Kasumi-1 (cell line): ENCODE measurements at places on chromosomes 16 and 17.
A peak's percentile ranks its signal among the peaks of the same experiment; 100 is the strongest.

GRCh38 chr16:86107215-86107825 is 208.4 kb downstream of the IRF8 start:
- no peak for DNase-seq

- DNase-seq, result no peak
Observed at GRCh38 chr17:48489781-48490180, 41.0 kb downstream of the HOXB1 start.

DNA sequence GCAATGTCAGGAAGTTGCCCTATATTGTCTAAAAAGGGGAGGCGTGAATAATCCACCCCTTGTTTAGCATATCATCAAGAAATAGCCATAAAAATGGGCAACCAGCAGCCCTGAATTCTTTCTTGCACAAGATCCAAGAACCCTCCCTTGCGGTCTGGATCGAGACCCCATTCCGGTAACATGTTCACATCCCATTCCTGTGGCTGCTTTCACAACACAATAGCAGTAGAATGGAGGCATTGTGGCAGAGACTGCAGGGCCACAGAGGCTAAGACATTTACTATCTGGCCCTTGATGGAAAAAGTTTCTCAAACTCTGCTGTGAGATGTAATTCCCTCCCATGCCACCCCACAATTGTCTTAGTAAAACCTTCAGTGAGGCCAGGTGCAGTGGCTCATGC is 73.2 kb downstream of the RMI2 start:
- no peak for DNase-seq

GRCh38 chr16:68353366-68353765 is 42.5 kb downstream of the PRMT7 start:
- no peak for DNase-seq

- DNase-seq, result no peak
Observed at GRCh38 chr16:88301886-88302285, 80.9 kb upstream of the ZNF469 start.

DNA sequence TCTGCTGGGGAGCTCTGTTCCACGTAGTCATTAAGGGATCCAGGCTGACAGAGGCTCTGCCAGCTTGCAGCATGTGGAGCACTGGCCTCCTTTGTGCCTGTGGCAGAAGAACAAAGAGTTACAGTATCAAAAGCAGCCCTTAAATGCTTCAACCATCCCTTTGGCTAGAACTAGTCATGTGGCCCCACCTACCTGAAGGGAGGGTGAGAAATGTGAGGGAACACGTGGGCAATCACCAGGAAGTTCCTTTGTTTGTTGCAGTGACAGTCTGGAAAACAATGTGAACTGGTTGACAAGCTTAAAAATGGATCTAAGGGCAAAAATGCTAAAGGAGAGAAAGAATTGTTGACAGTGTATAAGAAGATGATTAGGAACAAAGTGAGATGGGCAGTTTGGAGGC is 290.4 kb upstream of the HSBP1 start:
- no peak for DNase-seq

DNA sequence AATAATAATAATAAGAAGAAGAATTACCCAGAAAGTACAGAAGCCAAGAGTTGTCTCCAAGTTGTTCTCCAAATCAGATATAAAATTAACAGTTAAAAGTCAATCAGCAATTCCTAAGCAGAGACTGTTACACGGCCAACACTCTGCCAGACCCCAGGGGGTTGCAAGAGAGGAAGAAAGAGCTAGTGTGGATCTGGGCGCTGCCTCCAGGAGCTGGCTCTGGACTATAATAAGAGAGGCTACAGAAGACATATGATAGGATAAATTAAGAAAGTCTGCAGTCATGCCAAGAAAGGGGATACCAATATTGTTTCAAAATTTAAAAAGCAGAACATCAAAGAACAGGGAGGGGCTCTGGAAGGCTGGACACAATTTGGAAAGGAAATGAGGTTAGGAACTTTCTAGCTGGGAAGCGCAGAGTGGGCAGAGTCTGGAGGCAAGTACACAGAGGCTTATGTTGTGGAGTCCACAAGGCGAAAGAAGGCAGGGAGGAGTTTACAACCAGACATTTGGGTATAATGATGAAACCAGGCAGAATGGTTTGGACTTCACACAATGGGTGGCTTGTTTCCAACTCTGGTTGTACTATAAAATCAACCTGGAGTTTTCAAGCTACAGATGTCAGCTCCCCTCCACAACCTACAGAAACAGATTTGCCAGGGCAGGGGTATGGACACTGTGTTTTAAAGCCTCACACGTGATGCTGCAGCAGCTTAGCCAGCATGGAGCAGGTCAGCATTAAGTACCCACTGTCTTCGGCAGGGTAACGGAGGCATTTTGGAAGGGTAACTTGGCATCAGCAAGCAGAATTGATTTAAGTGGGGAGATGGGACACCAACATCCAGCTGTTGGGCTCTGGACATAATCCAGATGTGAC is 49.4 kb downstream of the SLC39A11 start:
- no peak for DNase-seq

- DNase-seq, result peak; percentile 17
Observed at GRCh38 chr16:14168146-14168545, 97.0 kb downstream of the MRTFB start.

GRCh38 chr17:3718201-3718600 is 5.5 kb upstream of the HASPIN start:
- DNase-seq, result no peak

GRCh38 chr17:76727745-76728456 is 1.3 kb downstream of the METTL23 start:
- DNase-seq, result peak; percentile 51
